Central memory CD4-positive, alpha-beta T cell (primary cell): ENCODE measurements at places on chromosomes 4 and X.

DNA sequence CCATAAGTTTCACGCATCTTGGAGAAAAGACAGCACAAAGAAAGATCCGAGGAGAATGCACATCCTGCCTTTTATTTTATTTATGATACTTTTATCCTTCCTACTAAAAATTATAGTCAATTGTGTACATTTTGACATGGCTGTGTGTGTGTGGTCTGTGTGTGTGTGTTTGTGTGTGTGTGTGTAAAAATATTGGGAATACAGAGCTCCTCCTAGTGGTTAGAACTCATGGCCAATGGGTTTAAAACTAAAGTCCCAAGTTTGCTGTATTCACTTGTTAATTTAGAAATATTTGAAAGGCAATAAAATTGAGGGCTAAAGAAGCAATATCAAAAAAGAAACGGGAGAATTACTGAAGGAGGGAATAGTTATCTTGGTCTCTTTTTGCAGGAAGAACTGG lies 47.5 kb downstream of the NKX6-1 start:
- DNase-seq: no peak

GRCh38 chrX:152601848-152602616 lies 35.7 kb upstream of the GABRQ start:
- DNase-seq: no peak

DNA sequence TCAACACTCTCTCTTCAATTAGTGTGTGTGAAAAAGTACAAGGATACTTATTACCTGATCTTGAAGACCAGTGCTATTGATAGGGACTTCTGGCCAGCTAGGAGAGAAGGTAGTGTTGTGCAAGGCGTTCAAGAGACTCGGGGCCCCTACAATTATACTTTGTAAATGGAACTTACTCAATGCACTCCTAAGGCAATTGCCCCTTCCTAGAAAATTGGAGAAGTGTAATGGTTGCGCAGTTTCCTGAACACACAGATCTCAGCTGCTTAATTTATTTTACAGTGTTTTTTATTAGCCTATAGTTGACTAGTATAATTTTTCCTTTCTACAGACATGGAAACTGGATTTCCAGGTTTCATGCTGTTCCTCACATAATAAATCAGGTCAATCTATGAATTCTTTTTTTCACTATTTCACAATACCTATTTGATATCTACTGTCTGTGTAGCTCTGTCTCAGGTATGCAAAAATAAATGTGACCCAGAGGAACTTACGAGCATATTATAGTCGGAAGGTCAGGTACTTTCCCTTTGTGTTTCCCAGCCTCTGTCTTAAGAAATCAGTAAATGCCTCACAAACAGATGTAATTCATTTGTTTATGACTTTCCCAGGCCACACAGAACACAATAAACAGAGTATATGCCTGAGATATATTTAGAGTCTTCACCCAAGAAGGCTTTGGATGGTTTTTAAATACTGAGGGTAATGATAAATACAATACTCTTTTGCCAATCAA lies 89.1 kb upstream of the TET2 start:
- DNase-seq: no peak

- no peak for DNase-seq
Measured at GRCh38 chrX:257681-258289, 23.4 kb upstream of the PLCXD1 start.

GRCh38 chr4:151665022-151665784 lies 95.6 kb downstream of the GATB start:
- DNase-seq: no peak

- DNase-seq: no peak
Measured at GRCh38 chr4:37471093-37471492, 215.1 kb downstream of the RELL1 start.

- DNase-seq: no peak
Measured at GRCh38 chr4:71941001-71941400, 90.8 kb upstream of the NPFFR2 start.

GRCh38 chr4:10123227-10124101 lies 6.9 kb upstream of the WDR1 start:
- no peak for DNase-seq

DNA sequence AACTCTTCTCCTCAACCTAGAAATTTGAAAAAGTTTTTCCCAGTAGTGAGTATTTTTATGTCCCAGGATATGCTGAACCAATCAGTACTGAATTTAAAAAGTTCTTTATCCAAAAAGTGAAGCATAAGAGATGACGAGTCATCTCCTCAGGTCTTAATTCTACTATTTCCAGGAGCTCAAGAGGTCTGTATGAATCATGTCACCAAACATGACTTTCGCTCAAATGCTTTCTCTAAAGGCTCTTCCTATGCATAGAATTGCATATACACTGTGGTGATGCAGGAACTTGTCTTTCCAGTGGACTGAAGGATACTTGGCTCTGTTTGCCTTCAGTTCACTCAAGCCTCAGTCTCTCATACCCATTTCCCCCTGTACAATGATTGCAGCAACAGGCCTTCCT lies 36.1 kb downstream of the ZNF41 start:
- no peak for DNase-seq

- DNase-seq: no peak
Measured at GRCh38 chrX:65513610-65514009, 21.0 kb downstream of the LAS1L start.

DNA sequence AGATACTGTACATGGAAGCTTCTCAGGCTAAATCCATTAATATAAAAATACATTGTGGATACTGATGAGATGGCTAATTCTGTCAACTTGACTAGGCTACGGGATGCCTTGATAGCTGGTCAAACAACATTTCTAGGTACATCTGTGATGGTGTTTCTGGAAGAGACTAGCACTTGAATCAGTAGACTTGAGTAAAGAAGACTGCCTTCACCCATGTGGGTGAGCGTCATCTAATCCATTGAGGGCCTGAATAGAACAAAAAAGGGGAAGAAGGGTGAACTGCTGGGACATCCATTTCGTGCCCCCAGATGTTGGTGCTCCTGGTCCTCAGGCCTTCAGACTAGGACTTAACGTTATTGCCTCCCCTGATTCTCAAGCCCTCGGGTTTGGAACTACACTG lies 3.7 kb upstream of the SRP72 start:
- DNase-seq: no peak

GRCh38 chr4:74364652-74365491 lies at the start of gene EREG:
EREG (plus strand) TSS chr4:74365145; CDS start chr4:74365309, 164 bp downstream.
- no peak for DNase-seq

DNA sequence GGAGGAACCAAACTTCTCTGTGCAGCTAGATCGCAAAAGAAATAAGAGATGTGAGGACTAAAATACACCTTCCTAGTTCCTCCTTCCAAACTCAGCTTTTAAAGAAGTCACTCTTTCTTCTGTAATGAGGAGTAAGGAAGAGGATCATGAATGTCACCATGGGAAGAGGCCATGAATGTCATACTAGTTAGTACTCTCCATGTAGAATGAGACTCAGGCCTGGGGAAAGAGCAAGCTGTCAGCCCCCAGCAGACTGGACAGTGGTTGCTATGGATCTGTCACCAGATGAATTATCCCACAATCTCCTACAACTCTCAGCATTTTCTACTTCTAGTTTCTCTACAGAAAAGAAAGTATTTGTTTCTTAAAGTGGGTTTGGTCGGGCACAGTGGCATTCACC lies 57.1 kb upstream of the PRDM8 start:
- no peak for DNase-seq

DNA sequence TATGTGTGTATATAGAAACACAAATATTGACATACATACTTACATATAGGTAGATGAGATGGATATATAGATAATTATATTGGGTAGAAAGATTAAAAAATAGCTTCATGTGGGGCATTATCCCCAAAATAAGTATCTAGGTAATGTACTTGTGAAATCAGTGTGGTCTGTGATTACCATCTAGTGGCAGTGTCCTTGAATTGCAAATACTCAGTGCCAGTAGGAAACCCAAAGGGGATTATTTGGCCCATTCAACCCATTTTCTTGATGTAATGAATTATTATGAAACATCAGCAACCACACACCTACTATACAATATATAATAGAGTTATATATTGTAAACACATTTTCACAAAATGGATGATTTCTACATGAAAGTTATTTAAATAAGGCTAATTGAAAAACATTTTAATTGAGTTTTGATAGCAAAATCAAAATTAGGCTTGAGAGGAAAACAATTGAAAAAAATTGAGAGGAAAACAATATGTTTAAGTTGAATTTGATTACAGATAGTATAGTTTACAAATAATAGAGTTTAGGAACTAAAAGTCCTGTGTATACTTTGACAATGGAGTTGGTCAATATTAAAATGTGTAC lies 389.4 kb downstream of the GALNTL6 start:
- DNase-seq: no peak

DNA sequence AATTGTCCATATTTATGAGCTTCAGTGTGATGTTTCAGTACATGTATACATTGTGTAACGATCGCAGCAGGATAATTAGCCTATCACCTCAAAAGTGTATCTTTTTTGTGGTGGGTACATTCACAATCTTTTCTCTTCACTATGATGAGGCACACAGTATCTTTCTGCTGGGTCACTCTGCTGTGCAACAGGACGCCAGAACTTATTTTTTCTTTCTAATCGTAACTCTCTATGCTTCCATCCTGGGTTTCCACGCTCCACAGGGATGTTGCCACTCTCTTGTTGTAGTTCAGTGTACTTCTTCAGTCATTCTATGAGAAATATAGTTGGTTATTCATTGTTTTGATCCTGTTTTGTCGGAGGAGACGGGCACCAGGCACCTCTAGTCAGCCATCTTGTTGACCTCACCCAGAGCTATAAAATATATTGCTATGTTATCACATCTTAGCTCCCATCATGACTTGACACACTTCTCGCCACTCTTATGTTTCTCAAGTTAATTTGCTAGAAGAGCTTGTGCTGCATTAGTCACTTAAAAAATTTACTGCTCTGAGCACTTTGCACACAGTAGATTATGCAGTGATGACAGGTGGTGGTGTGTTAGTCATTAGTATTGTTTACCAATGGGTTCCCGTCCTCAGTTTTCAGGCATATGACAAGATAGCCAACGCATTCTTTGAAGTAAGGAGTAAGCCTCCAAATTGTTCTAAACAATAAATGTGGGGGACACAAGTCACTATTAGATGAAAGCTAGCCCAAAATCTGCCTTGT lies 1002.7 kb upstream of the PCDH7 start:
- no peak for DNase-seq

- DNase-seq: peak; percentile 54
Measured at GRCh38 chrX:55695227-55696018, 22.1 kb upstream of the RRAGB start.

DNA sequence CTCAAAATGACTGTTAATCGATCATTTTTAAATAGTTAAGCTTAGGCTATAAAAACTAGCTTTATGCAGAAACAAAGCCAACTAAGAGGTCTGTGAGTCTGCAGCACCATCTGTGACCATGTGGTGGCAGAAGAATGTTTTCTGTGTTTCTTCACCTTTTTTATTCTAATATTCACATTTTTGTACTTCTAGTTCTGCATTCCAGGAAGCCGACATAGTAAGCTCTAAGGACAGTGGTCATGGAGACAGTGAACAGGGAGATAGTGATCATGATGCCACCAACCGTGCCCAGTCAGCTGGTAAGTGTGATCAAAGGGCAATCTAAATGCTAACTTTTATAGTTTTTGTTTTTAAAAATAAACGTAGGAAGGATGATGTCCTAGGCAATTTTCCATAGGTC lies 5.6 kb downstream of the PCDH10 start:
- no peak for DNase-seq

- DNase-seq: no peak
Measured at GRCh38 chr4:79935274-79935673, 137.8 kb downstream of the ANTXR2 start.

DNA sequence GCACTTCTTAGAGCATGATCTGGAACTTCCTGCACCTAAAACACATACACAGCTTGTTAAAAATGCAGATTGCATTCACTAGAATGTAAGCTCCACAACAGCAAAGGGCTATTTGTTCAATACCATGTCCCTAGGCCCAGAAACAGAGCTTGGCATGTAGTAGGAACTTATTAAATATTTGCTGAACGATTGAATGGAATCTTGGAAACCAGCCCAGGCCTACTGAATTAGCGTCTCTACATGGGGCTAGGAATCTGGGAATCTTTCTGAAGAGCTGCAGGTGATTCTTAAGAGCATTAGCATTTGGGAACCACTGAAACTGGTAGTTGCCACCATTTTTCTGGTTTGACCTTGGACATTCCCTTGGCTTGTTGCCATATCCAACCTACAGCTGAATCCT lies 234.1 kb downstream of the STIM2 start:
- DNase-seq: no peak
